Activated naive CD4-positive, alpha-beta T cell treated with anti-CD3 and anti-CD28 coated beads, Interleukin-2, amount 10 ng/mL, durations not matched to agents 7 days and 5 days (primary cell): ENCODE measurements at places on chromosomes 1 and 21.

- no peak for DNase-seq
These were observed 324.4 kb downstream of the ADGRL2 start for GRCh38 chr1:82125119-82125518.

DNA sequence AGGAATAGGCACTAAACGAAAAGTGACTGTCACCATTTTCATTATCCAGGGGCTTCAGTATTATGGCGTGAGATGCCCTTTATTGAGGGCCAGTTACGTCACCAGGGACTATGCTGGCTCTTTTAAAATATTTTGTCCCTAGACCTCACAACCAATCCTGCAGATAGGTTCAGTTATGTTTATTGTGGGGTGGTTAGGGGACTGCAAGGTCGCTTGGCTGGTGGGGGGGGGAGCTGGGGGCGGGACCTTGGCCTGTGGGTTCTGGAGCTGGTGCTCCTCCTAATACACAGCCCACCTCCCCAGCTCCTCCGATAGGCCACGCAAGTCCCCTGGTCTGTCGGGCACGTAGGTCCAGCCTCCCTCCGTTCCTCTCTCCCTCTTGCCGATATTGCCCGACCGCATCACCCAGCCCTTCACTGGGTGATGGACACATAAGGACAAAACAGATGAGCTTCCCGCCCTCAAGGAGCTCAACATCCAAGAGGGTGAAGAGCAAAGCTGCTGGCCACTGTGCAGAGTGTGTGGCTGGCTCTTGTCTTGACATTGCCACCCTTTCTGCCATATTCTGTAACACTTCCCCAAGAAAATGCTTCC, 271.8 kb downstream of the MATN1 start:
- DNase-seq: no peak

GRCh38 chr1:12031039-12031980, 12.0 kb downstream of the MIIP start:
- DNase-seq: peak; percentile 63

- no peak for DNase-seq
These were observed 590.8 kb upstream of the PRMT6 start for GRCh38 chr1:106465666-106466065.

GRCh38 chr1:183368213-183369108, 49.7 kb downstream of the NMNAT2 start:
- DNase-seq: no peak

GRCh38 chr1:10189659-10190058, 20.7 kb upstream of the KIF1B start:
- peak; percentile 29 for DNase-seq

- no peak for DNase-seq
These were observed 1.5 kb downstream of the KIF1B start for GRCh38 chr1:10211805-10212410.

DNA sequence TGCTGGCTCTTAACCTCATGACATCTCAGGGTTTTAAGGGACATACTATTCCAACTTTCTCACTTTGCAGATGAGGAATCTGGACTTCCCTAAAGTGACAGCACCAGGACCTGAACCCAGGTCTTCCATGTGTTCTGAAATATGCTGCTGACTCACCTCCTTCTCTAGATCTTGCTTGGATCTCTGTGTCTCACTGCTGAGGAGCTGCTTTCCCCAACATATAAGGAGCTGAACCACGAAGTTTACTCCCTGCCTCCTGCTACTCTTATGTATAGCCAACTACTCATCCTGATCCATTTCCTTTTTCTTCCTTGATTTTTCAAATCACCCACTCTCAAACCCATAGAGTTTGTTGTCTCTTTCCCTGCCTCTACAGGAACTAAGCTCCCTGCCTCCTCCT, 38.2 kb downstream of the ALG14 start:
- no peak for DNase-seq

- no peak for DNase-seq
These were observed 49.5 kb downstream of the LYST start for GRCh38 chr1:235817101-235817728.

DNA sequence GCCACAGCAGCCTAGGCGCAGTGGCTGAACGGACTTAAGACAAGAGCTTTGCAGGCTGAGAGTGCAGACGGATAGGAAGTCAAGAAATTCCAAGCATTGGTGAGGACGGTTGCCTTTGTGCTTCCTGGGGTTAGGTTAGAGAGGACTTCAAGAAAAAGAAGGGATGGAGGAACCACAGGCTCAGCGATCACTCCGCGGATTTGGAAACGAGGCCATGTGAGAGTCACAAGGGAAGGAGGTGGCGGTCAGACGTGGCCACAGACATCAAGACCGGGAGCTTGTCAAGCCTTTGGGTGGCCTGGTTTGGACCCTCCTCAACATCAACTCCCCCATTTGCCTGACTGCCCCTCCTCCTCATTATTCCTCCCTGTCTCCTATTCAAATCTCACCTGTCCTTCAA, 62.3 kb downstream of the NID1 start:
- DNase-seq: no peak

DNA sequence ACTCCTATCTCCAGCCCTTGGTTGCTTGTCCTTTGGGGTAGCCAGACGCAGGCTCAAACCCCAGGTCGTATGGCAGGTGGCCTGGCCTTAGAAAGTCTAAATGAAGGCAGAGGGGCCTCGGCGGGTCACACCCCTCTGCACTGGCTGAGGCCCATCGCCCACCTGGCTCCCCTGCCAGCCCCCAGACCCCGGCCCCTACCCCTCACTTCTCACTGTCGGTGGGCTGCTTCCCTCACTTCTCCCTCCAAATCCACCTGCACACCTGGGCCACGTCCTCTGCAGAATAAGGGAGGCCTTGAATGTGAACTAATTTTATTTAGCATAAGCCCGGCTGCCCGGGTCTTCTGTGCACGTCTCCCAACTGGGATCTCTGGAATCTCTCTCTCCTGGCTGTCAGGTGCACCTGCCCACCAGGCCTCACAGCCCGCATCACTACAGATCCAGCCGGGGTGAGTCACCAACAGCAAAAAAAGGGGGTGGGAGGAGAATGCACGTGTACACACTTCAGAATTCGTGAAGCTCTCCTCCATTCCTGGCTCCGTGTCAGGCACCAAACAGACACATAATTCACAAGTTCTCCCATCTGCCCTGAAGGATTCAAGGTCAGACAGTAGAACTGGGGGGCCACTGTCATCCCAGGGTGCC, 107.5 kb upstream of the SIM2 start:
- DNase-seq: no peak

DNA sequence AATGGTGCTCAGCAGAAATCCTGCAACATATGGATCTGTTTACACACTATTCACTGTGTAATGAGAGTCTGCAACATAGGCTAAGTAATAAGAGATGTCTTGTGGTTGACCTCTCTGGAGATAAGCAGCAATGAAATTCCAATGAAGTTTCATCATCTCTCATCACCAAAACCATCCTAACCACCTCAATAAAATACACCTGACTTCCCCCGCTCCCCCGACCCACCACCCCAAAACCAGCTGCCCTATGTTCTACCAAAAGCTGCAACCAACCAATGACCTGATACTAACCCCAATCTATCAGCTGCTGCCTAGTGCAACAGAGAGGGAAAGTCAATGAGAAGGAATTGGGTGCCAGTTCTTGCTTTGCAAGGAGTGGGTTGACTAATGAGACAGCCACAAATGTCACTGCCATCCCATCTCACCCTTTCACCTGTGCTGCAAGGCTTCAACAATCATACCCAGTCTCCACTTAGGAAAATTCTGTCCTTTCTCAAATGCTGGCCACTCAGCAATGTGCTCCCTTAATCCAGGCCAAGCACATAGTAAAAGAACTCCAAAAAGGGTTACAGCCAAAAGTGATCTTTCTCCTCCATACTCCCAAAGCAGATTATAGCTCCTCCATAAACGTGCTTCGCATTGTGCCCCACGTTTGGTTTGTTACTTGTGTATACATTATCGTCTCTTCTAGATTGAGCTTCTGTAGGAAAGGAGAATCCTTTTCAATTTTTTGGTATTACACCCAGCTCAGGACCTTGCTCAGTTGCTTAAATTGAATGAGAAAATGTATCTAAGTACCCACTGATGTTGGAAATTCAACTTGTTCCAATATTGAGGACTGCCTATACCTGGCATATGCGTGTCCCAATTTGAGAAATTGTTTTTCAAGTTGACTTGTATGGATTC, 29.0 kb downstream of the MRPL39 start:
- no peak for DNase-seq
